ENCODE measurements at places on chromosomes 2 and 18.

DNA sequence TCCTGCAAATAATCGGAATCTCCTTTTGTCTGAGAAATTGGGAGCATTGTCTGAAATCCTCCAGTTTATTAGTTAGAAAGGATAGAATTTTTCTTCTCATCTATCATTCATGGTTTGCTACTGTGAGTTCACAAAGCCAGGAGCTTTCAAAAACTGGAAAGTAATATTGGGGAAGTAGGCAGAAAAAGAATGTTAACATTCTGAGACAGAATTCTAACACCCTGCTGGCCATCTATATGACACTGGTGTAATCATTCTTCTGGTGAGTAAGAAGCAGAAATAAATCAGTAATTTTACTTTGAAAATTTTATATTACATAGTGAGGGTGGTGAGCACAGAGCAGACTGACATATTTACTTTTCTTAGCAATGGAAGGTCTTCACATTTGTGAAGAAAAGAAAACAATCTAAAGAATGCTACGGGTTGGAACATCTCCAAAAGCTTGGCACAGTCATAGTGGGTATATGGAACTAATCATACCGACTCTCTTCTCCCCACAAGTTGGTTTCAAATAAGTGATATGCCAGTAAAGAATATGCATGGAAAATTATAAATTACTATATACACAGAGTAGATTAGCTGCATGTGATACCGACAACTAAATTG is 344.9 kb downstream of the LPIN1 start:
- DNase-seq = no peak

DNA sequence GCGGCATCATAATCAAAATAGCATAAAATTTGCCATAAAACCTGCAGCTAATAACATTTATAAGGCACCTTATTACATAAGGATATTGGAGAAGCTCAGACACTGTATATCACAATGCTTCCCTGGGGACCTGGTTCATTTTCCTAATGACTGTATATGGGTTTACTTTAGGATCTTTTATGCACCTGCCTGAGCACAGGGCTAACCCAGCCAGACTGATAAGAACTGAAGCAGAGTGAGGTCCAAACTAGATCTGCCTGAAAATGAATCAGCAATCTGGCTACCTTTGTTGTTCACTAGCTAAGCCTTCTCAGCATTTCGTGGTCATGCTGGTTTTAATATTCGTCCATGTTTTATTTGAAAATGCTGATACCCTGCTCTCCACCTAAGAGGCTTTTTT is 1922.3 kb upstream of the CELF4 start:
- no peak for DNase-seq

DNA sequence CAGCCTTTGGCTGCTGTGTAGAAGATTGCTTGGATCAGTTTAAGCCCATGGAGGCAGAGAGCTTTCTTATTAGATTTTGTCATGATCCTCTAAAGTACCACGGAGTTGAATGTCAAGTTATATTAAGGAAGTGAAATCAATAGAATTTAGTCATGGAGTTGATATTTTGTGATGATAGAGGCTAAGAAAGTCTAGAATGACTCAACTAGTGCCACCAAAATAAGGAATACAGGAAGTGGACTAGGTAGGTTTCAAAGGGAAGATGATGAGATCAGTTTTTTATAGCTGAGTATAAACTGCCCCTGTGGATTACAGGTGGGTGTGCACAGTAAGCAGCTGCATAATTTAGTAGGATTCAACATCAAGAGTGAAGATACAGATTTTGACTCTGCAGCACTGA is 25.2 kb downstream of the FBXO36 start:
- no peak for DNase-seq

GRCh38 chr2:44707945-44708660 is 233.4 kb upstream of the SIX3 start:
- peak; percentile 74 for DNase-seq

- DNase-seq = no peak
Measured at GRCh38 chr2:215658635-215659305, 222.9 kb upstream of the FN1 start.

DNA sequence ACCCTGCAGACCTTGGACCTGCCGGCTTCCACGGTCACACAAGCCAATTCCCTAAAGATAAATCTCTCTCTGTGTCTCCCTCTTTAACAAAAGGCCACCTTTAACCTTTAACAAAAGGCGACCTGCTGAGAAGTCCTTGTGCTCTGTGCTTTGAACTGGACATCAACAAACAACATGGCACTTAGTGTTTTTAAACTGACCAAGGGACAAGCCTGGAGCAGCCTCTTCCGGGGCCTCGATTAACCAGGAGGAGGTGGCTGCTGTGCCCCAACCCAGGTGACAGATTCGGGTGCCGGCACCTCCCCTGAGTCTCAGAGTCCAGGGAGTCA is 135.3 kb downstream of the RTP5 start:
- no peak for DNase-seq

DNA sequence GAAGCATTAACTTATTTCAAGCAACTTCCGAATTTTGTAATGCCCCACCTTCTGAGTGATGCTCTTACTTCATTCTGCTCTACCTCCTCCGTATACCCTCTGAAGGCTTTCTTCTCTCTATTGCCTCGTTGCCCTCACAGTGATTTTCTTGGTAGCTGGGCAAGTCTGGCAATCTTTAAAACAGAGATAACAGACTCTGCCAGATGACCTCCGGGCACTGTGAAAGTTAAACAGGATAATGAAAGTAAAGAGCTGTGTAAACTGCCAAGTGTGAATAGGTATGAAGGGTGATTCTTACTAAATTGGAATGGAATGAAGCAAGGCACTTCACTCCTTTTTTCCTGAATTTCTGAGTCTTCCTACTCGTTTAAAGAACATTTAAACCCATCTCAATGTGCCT is 207.3 kb upstream of the GYPC start:
- no peak for DNase-seq

DNA sequence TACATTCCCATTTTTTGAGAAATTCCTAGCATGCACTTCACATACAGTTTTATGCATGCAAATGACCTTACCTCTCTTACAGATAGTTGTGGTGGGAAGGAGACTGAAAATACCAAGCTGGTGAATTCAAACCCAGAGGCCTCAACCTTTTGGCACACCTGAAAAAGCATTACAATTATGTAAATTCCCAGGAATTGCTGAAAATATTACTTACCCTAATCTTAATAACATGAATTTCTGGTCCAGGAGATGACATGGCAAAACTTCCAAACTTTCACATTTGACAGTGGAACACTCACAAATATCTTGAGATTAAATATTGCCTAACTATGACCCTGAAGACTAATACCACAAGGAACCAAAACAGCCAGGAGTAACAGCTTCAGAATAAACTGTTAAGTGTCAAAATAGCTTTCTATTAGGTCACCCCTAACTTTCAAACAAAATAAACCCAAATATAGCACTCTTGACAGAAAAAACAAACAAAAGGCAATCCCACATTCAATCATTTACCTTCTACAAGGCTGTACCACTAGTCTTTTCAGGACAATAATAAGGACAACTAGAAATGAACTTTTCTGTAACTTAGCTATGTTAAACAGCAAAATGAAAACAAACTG is 10.9 kb upstream of the PEX13 start:
- DNase-seq = no peak

DNA sequence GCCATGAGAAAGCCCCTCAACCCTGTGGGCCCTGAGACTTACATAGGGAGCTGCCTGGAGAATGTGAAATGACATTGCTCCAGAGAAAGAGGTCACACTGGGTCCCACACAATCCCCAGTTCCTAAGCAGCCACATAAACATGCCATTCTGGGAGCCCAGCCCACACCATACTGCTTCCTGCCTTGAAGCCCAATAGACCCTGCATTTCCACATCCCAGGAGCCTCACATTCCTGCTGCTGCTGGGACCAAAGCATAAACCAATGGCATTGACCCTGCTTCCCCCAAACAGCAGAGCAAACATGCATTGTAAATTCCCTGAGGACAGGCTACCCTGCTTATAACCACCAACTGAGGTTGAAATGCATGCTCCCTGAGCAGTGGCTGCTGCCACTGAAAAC is 1117.6 kb upstream of the SLC39A10 start:
- DNase-seq = no peak

DNA sequence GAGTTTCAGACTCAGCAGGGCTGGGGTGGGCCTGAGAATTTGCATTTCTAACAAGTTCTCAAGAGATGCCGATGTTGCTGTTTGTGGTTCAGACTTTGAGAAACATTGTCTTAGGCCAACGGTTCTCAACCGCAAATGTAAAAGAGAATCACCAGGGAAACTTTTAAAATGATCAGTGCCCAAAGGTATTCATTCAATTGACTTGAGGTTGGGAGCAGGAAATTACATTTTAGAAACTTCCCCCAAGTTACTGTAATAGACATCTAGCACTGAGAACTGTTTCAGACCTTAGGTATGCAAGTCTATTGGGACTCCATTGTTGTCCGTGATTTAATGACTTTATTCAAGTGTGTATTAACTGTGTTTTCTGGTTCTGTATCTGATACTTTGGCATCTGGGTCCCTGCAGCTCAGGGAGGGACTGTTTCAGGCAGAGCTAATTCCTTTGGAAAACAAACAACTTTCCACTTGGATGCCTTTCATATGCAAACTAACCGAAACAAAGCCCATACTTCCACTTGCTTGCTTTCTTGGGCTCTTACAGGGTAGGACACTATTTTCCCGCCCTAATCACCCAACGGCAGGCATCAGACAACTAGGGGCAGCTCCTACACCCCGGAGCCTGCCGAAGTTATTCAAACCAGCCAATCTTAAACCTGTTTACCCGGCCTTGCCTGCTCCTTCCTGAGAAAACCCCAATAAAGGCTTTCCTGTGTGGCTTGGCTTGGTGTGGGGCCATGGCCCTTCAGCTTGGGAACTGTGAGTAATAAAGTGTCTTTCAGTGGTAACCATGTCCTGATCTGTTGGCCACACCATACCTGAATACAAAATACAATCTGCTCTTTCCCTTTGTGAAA is 97.6 kb downstream of the POLE4 start:
- DNase-seq = no peak

GRCh38 chr2:172878260-172878659 is 142.6 kb downstream of the RAPGEF4 start:
- DNase-seq = no peak

DNA sequence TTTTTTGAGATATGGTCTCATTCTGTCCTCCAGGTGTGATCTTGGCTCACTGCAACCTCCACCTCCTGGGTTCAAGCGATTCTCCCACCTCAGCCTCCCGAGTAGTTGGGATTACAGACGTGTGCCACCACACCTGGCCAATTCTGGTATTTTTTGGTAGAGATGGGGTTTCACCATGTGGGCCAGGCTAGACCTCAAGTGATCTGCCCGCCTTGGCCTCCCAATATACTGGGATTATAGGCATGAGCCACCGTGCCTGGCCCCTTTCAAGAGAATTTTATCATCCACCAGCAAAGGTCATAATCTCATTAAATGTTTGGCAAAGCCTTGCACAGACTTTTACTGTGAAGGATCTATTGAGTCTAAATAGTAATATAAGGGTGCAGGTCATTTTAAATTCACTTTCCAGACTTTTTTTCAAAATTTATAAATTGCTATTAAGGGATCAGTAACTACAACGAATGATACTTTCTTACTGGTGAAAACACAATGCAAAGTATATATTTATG is 2.5 kb downstream of the HADHA start:
- DNase-seq = peak; percentile 21

- DNase-seq = no peak
Measured at GRCh38 chr2:13308989-13309388, 592.3 kb downstream of the TRIB2 start.

DNA sequence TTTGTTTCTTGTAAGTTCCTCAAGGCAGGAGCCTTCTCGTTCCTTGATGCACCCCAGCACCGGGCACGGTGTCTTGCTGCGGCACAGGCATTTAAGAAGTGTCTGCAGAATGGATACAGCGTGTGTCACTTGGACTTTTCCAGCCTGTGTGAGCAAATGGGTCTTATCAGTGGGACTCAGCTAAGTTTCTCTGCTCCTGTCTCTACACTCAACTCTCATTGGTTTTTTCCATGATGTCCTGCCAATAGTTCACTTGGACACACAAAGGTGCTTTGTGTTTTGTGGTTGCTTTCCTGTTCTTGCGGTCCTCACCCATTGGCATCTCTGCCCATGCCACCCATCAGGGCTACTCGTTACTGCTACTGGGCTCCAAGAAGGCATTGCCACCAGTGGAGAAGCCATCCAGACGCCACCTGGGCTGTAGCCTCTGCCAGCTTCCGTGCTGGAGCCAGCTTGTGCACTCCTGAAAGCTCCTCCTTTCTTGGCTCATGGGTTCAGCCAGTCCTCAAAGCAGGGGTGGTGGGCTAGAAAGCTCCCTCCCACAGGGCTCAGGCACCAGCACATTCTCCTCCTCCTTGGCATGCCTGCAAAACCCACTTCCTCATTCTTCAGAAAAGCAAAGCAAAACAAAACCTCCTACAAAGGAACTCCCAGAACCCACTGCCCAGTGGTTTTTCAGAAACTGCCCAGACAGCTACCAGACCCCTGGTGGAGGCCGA is 41.4 kb downstream of the IL1R2 start:
- peak; percentile 59 for DNase-seq

DNA sequence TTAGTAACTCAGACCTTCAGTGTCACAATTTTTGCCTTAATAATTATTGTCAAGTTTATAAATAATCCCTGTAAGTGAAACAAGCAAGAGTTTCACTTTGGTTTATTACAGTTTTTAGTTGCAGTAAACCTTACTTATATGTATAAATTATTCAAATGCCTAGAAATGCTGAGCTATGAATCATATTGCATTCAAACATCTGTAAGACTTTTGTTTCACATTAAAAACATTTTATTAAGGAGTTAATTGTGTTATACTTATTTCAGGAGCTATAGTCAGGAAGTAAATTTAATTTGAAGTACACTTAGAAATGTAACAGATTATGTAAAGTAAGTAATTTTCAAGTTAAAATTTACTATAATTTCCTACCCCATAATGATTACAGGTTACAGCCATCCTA is 3.9 kb upstream of the ETAA1 start:
- DNase-seq = no peak

DNA sequence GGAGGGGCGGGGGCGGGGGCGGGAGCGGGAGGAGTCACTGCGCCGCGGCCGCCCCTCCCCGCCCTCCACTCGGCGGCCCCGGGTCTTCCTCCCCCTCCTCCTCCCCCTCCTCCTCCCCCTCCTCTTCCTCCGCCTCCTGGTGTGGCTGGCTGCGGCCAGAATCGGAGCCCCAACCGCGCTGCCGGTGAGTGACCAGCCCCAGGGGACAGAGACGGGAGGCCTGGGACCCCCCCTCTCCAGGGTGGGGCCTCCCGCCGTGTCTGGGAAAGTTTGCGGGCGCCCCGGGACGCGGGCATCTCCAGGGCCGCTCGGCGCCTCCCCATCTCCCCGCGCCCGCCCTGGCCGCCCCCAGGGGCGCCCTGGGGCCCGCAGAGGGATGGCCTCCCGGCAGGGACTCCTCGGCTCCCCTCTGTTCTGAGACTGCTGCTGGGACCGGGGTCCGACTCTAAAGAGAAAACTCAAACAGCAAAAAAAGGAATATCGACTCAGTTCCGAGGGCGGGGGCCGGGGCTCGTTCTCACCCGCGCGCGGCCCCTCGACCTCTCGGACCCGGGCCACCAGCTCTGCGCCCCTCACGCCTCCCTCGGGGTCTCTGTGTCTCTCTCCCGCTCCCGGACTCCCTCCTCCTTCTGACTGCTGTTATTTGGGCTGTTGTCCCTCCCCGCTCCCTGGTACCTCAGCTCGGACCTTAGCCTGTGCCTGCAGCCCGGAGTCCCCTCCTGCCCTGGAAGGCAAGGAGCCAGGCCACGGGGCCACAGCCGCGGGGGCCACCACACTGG is at the start of gene STON1:
STON1 (plus strand) TSS at position 122 of the 779 bp plus-strand sequence. CDS start 50,480 bp downstream, outside the sequence.
- no peak for DNase-seq
